Fibroblast of skin of right quadriceps (primary cell): ENCODE measurements at places on chromosomes 4 and X.

DNA sequence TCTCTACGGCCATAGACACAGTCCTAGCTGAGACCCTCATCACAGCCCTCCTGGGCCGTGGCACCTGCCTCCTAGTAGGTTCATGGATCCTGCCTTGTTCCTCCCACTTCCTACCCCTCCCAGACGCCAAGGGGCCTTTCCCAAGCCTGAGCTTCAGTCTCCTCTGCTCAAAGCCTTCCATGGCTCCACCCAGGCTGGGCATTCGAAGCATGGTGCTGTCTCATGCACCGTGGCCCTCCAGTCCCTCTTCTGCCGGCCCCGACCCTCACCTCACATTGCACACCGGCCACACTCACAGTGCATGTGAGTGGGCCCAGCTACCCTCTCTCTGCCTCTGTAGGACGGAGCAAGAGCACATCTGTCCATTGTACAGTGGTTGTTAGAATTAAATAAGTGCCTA lies 21.7 kb upstream of the KIAA0232 start:
- DNase-seq: no peak

DNA sequence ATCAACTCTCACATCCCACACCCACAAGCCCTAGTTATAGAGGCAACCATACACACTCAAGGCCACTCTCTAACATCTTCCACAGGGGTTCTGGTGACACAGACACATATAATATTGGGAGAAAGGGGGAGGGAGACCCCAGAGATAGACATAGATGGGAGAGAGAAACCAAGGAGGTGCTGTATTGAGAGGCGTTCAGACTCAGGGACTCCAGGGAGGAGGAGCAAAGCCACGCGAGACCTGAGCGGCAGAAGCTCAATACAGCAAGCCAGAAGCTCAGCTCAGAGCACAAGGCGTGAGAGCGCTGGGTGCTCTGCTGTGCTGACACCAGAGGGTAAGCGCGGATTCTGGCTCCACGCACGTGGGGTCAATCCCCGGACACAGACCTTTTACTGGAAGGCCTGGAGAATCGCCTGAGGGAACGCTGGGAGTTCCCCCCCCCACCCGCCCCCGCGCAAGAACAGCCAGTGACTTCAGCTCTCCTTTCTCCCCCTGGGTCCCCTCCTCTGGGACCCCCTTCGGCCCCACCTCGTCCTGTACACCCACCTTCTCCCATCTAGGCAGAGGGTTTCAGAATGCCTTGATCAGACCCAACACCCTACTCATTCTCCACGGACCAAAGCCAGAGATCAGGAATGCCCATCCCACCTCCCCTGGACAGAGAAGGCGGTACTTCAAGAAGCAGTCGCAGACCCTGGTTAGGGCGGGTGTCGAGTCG lies 8.7 kb downstream of the MSX1 start:
- no peak for DNase-seq

DNA sequence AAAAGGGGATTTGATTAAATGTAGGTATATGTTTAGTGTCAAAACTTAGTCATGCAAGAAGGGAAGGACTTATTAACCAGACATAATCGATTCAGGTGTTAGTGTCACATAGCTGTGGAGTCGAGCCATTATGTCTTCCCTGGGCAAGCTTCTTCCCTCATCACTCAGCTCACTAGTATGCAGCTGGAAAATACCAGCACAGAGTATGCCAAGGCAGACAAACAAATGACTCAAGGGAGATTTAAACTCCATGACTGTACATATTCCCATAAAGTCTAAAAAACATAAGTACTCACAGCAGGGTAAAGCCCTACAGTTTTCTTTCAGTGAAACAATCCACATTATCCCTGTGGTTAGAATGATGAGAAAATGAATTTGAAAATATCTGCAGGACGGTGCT lies 304.5 kb downstream of the CBLL2 start:
- DNase-seq: peak; percentile 59

GRCh38 chr4:89757154-89757719 lies 79.7 kb downstream of the SNCA start:
- no peak for DNase-seq

- no peak for DNase-seq
Observed at GRCh38 chr4:119246177-119246733, 33.7 kb downstream of the USP53 start.
